ENCODE measurements at places on chromosomes 1 and 21. TPM values are rescaled to one million over a fixed set of nuclear protein-coding genes. Genes with fewer than 3 reads are reported as not detected.

Gene ADAM30
- total RNA-seq, result not detected

Gene KIF17
- 1.0 TPM for total RNA-seq

Gene OPTC
- not detected for total RNA-seq

Gene RHBDL2
- total RNA-seq, result 18.7 TPM

Gene FCGR2B
- not detected for total RNA-seq

Gene CRABP2
- total RNA-seq, result 5.3 TPM

Gene ENAH
- 50.0 TPM for total RNA-seq

Gene URB1
- 19.3 TPM for total RNA-seq

Gene RNU1-2
- 2,323 TPM for total RNA-seq

Gene SLC5A3
- 34.0 TPM for total RNA-seq

Gene LCE3A
- total RNA-seq, result not detected

Gene RAB3GAP2
- 31.5 TPM for total RNA-seq

Gene CRYZL1
- total RNA-seq, result 10.8 TPM

Gene CHI3L1
- 0.79 TPM for total RNA-seq

Gene LCE1E
- not detected for total RNA-seq

Gene PSEN2
- 20.3 TPM for total RNA-seq

Gene UQCRH
- 762 TPM for total RNA-seq

Gene MLLT11
- 4.4 TPM for total RNA-seq

Gene ITLN2
- not detected for total RNA-seq

Gene LHX8
- total RNA-seq, result not detected

Gene S100A7A
- not detected for total RNA-seq

Gene CELA3B
- not detected for total RNA-seq

Gene FCRL2
- total RNA-seq, result not detected

Gene ADGRL4
- not detected for total RNA-seq

Gene LCE1D
- not detected for total RNA-seq

Gene YBX1
- total RNA-seq, result 1,188 TPM

Gene FMO5
- total RNA-seq, result 0.51 TPM

Gene TMCO2
- not detected for total RNA-seq

Gene SLAMF7
- 0.79 TPM for total RNA-seq

Gene RGS16
- 3.7 TPM for total RNA-seq

Gene MTARC2
- 1.7 TPM for total RNA-seq

Gene SV2A
- total RNA-seq, result 1.1 TPM

Gene TYW3
- total RNA-seq, result 9.7 TPM

Gene DYNLT5
- total RNA-seq, result not detected

Gene NIBAN1
- 169 TPM for total RNA-seq

Gene ASCL5
- total RNA-seq, result under 0.01 TPM

Gene FCRL6
- total RNA-seq, result 0.13 TPM

Gene SLC45A1
- 0.26 TPM for total RNA-seq

Gene IGSF5
- total RNA-seq, result not detected

Gene AMY1B
- total RNA-seq, result not detected

Gene PRDM16
- total RNA-seq, result 13.4 TPM

Gene KPRP
- not detected for total RNA-seq

Gene CYP4X1
- total RNA-seq, result under 0.01 TPM

Gene HES3
- not detected for total RNA-seq

Gene LEMD1
- 2.1 TPM for total RNA-seq

Gene OR2G6
- not detected for total RNA-seq

Gene DNAJC8
- 44.2 TPM for total RNA-seq
